ENCODE measurements at places on chromosomes 5 and 9.

DNA sequence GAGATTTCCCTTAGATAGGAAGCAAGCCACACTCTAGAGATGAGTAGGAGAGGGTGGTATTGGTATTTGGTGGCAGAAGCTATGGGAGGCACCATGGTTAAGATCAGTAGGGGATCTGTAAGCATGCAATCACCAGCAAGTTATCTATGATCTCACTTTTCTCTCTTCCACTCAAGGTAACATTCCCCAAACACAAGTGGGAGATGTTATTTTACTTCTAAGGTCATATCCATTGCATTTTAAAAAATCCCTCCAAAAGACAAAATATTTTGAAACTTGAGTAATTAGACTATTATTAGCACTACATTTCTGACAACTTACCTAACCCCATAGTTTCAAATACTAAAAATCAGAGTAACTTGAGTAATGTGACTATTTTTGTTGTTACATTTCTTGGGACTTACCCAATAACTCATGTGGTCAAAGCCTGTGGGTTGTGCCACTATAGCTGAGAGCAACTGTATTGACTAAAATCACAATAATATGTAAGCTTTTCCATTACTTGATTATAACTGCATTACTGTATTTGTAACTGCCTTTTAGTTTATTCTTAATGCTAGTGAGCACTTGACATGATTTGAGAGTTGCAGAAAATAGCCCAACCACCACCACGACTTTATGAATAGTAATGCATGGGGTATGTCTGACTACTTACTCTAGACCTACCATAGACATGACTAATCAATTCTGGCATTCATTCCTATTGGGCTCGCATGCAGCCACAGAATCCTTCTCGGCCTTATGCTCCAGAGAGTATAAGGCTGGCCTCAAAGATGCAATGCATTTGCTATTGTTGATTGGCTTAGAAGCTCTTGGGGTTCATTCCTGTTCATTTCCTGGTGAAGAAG is 264.7 kb downstream of the TRIM32 start:
- DNase-seq, result peak; percentile 82

- peak; percentile 79 for DNase-seq
Observed at GRCh38 chr9:6414247-6414641, 1.2 kb downstream of the UHRF2 start.

DNA sequence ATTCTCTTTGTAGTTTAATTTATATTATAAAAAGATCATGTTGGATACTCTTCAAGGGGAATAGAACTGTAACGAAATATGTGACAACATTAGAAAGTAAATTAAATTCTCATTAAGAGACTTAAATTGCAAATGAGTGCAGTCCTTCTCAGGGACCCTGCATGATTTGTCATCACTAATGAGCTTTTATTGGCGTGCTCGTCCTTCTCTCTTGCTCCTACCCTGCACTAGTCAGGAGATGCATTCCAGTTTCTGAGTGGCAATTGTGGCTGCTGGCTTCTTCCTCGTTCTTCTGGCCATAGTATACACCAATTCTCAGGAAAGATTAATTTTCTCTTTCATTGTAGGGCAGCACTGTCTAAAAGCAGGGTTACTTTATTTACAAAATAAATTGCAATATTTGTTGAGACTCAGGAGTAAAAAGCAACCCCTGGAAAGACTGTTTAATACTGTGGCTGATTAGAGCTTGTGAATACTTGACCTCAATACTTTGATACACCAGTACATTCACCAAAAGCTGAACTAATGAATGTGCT is 376.3 kb upstream of the CHD1 start:
- no peak for DNase-seq

- DNase-seq, result peak; percentile 49
Observed at GRCh38 chr9:18673179-18673578, 199.2 kb downstream of the ADAMTSL1 start.

GRCh38 chr9:87567571-87567970 is 69.9 kb downstream of the DAPK1 start:
- DNase-seq, result peak; percentile 81

DNA sequence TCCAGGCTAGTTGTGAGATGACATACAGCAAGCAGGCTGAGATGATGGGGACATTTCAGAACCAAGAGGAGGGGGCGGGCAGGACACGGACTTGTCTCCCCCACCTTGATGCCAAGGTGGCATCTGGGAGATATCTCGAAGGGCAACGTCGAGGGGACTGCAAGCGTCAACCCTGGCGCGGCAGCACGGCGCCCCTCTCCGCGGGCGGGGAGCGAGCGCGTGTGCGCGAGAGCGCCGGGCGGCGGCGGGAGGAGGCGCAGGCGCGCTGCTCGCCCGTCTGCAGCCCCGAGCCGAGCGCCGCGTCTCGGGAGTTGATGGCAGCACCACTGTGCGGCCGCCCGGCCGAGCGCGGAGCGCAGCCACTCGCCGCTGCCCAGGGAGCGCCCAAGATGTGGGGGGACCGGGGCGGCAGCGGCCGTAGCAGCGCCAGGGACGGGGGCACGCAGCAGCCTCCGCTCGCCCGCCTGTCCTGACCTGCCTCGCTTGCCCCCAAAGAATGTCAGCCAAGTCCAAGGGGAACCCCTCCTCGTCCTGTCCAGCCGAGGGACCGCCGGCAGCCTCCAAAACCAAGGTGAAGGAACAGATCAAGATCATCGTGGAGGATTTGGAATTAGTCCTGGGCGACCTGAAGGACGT is at the start of gene PRR16:
Gene PRR16, plus strand, starts transcription at position 310 of the 636 bp plus-strand sequence.
- DNase-seq, result peak; percentile 70

DNA sequence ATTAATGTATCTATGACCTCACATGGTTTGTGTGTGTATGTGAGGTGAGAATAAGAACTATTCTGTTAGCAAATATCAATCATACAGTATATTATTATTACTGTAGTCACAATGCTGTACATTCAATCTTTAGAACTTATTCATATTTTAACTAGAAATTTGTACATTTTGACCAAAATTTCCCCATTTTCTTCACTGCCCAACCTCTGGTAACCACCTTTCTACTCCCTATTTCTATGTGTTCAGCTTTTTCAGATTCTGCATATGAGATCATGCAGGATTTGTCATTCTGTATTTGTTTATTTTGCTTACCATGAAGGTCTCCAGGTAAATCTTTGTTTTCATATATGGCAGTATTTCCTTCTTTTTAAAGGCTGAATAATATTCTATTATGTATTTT is 607.9 kb downstream of the SLCO4C1 start:
- DNase-seq, result no peak

GRCh38 chr9:1941989-1942388 is 73.2 kb upstream of the SMARCA2 start:
- no peak for DNase-seq
